HuH-7.5 (cell line): ENCODE measurements at places on chromosomes 16 and 17.
A peak's percentile ranks its signal among the peaks of the same experiment; 100 is the strongest.

GRCh38 chr16:58417600-58417999, 25.3 kb downstream of the GINS3 start:
- DNase-seq, result no peak

- DNase-seq, result no peak
Measured at GRCh38 chr17:40327735-40328385, 18.9 kb downstream of the RARA start.

DNA sequence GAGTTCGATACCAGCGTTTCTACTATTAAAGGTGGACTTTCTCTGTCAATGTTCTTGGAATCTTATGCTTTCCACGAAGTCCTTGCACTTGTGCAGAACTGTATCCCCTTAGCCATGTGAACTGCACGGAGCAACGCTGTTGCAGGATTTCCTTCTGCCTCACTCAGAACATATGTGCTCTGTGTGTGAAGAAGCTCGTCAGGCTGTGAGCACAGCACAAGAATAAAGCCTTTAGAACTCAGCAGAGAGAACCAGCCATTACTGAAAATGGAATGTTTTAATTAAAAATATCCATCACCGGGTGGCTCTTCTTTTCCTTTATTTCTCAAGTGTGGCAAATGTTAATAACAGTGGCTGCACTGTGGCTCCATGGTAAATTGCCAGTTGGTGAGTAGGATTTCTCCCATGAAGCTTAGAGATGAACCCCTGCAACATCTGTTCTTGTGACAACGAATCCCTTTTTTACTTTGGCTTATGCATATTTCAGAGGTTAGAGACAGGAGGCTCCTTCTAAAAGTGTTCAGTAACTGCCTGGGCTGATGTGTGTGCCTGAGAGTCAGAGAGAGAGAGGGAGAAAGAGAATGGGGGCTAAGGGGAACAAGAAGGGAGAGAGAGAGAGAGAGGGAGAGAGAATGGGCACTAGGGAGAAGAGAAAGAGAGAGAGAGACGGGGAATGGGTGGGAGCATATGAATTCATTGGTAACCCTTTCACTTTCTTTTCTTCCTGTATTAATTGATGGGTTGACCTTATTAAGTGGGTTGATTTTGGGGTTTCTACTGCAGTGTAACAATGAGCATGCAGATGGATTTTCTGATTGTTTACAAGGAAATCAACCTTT, 50.0 kb downstream of the RPTOR start:
- no peak for DNase-seq

DNA sequence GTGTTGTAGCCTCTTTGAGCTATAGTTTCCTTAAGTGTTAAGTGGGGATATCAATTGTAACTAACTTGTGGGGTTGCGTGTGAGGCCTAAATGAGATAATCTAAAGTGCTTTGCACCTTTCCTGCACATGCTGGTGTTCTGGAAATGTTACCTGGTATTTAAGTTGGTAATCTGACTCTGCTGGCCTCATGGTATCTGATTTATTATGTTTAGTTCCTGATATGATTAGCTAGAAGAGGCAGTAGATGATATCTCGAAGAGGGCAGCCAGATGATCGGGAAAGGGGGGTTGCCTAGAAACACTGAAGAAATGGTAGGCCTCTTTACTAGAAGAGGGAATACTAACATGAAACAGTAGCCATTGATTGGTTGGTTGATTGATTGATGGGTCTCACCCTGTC, 65.4 kb upstream of the CLEC18A start:
- no peak for DNase-seq

DNA sequence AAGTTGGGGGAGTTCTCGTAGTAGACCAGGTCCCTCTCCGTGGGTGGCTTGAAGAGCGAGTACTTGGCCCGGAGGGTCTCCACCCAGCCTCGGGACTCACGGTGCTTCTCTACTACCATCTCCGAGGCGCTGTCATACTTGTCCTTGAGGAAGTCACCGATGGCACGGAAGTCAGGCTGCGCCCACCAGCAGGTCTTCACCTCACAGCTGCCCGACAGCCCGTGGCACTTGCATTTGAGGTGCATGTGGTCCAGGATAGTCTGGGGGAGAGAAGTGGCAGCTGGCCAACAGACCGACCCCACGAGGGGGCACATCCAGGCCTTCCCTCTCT, 50.0 kb downstream of the WNT3 start:
- DNase-seq, result no peak

DNA sequence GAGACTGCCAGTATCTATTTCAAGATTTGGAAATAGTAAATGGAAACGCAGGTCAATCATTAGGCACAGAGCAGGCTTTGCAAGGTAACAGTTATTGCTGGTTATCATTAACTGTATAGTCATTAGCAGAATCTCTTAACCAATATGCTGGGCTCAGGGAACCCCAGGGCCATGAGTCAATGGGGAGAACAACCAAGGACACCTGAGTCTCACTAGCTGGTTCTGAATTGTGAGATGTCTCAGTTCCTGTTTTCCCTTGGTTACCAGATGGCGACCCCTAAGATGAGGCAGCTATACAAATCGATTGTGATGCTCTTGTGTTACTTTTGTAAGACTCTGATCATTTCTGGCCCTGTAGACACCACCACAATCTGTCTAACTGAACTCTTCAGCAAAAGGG, 385.3 kb downstream of the HAPSTR1 start:
- no peak for DNase-seq

- no peak for DNase-seq
Measured at GRCh38 chr17:48470388-48471034, 40.5 kb upstream of the SKAP1 start.

DNA sequence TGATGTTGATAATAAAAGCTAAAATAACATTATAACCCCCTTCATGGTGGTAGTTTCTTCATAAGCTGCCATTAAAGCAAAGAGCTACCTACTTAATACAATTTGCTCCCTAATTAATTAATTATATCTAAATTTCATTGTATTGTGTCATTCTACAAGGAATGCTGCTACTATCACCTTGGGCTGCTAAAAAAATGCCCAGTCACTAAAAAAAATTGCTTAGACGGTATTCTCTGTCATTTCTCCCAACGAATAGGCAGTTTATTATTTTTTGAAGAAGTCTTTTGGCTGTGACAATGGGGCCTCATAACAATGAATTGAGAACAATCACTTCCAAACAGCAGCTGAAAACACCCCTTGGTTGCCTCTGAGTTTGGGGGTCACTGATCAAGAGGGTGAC, 59.5 kb downstream of the XYLT1 start:
- DNase-seq, result no peak

DNA sequence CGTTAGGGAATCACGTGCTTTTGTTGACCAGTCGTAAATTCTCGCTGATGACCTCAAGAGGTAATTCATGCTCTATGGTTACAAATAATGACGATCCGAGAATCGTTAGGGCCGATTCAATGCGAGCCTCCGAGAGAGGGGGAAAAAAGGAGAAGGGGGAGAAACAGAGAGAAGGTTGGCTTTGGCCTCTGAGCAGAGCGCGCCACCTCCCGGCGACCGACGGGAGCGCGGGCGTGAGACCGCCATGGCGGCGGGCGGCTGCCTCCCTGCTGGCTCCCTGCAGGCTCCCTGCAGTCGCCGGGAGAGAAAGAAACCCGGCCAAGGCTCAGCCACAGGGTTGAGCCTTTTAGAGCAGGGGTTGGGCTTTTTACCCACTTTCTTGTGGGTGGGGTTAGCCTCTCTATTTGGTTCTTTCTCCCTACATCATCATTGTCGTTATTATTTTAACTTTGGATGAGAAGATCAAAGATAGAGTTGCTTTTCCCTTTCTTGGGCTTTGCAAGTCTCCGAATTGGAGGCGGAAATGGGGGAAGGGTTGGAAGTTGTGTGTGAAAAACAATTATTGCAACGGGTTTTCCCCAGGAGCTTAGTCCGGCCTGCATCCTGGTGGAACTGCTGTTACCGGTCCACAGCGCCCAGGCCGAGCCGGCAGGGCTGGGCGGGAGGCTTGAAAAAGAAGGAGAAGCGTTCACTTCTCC, 410 bp upstream of the HOXB5 start:
- peak; percentile 96 for DNase-seq

GRCh38 chr17:2406903-2407790, 6.3 kb upstream of the MNT start:
- DNase-seq, result no peak

DNA sequence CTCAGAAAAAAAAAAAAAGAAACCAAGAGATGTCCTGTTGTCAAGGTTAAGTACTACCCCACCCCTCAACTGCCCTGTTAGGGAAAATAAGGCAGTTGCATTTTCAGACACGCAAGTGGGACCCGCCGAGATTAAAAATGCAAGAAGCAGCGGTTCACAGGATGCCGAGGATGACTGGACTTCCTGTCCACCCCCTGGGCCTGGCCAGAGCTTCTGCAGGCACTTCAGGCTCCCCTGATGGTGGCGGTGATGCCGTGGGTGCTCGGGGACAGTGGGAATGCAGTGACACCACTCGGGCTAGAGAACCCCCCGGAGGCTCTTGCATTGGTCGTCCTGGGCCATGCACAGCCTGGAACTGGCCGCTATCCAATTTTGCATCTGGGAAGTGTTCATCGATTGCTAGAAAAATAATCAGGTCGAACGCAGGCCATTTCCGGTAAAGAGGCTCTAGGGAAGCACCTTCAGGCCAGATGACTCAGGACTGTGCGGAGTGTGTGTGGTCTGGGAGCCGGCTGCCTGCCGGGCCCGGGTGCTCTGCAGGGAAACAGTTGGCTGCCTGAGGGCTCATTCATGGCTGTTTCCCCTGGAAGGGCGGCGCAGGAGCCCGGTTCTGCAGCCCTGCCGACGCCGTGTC, 13.4 kb upstream of the CRISPLD2 start:
- peak; percentile 64 for DNase-seq

DNA sequence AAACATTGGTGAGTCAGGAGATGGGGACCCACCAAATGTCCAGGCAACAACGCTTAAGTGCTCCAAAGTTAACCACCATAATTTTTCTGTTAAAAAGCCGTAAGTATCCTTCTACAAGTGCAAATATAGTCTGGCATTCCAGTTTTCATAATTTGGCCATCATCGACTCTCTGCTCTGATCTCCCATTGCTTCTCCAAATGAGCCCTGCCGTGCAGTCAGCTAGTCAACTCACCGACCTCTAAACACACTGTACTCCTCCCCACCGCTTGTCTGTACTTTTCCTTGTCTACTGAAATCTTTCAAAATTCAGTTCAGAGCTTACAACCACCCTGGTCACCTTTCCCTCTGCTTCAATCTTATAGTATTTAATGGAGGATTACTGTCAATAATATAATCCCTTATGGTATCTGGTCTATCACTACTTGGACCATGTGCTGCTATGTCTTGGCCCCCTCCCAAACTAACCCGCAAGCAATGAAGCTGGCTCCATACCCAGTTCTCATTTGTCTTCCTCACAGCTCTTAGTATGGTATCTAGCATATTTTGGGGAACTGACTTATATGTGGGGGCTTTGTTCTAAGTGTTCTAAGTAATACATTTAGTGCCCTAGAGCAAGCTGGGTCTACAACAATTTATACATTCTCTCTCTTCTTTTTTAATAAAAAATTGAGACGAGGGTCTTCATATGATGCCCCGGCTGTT, 52.7 kb upstream of the SLC25A19 start:
- no peak for DNase-seq

- DNase-seq, result no peak
Measured at GRCh38 chr17:63974594-63975192, 2.0 kb upstream of the SCN4A start.

DNA sequence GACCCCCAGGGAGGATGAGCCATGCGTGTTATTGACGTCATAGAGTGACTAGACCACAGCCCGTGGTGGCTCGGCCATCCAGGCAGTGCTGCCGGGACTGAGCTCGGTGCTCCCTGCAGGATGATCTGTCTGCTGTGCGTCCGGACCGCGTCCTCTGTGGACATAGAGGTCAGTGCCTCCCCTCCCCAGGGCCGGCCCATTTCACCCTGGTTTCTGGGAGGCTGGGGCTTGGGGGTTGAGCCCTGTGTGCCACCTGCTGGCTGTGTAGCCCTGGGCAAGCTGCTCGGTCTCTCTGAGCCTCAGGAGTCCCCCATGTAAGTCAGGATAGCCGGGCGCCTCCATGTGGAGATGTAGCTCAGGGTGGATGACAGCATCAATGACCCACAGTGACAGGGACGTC, 8.3 kb downstream of the TSC2 start:
- DNase-seq, result peak; percentile 49

DNA sequence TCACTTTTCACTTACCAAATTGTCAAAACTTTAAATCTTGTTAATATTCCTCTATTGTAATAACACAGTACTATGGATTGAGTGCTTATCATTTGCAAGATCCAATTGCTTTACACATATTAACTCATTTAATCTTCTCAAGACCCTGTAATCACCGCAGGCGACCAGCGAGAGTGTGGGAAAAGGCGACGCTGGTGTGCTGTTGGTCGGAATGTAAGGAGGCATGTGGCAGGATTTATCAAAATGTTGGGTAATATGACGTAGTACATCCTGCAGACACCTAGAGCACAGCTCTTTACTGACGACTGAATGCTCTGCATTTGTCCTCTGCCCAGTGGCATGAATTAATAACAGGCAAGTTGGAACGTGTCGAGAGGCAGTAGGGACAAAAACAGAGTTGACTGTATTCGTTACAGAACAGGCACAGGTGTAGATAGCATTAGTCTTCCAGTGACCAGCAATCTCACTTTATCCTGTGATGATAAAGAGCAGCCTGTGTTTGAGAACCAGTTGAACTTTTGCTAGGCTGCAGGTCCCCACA, 80.3 kb downstream of the TNRC6C start:
- no peak for DNase-seq

DNA sequence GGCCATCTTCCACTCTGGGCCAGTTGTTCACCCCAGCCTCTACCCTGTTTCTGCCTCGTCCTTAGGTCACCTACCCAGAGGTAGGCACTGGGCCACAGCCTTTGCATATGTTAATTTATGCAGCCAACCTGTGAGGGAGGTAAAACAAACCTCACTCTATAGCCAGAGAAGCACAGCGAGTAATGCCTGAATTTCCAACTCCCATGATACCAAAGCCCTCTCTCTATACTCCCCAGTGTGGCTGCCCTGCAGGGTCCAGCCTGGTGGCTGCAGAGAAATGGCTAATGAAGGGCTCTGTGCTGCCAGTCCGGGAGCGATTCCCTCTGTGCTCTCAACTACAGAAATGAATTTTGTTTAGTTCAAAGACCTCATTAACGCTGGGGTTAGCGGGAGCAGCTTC, 397.0 kb upstream of the CCL2 start:
- DNase-seq, result no peak

GRCh38 chr17:62648251-62648955, 20.9 kb downstream of the MRC2 start:
- DNase-seq, result no peak

GRCh38 chr17:72707881-72708280, 384.6 kb downstream of the SLC39A11 start:
- no peak for DNase-seq

DNA sequence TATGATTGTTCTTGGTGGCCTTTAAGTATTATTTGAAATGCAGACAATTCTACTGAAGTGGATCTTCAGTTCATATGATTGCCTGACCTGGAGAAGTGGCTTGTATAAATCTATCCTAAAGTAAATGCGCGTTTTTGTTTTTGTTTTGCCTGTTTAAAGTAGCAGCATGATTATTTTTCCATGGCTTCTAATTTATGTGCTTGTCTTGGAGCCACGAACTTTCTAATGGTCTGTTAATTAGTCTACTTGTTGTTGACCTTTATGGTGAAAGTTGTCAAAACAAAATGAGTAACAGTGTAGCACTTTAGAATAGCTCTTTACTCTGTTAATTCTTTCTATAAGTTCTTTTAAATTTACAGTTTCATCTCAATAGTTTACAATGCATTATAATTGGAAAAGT, 1.7 kb downstream of the PRKAR1A start:
- no peak for DNase-seq

GRCh38 chr17:75776386-75777295, 8.0 kb upstream of the UNK start:
- DNase-seq, result no peak
